ENCODE measurements at places on chromosomes 1 and 21.

DNA sequence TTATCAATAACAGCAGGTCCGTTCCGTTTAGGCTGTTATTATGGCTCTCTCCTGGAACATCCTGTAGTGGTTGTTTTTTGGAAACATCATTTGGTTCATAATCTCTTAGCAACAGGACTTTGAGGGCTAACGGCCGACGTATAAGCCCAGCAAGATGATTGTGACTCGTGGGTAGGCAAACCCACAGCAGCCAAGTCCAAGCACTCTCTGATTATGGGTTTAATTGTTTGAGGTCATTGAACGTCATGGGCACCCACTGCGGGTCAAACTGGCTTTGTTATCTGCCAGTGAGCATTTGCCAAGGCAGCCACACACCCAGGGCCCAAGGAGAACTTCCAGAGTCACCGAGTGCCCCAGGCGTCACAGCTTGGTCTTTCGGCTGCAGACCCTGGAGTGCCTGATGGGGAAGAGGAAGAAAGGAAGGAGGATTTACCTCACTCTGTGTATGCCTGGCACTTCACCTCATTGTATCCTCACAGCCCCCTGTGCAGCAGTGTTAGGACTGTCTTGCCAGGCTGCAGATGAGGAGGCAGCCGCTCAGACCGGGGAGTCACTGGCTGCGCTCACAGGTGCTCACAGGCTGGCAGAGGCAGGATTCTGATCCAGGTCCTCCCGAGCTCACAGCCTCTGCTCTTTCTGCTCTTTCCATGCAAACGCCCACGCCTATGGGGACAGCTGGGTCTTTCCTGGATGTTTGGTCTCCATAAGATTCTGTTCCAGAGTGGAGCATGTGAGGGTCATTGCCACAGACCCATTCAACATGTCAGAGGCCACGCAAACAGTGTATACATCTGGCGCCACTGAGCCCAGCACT, 30.8 kb upstream of the EPS8L3 start:
- DNase-seq: no peak

GRCh38 chr1:150513351-150513791, 2.2 kb upstream of the FALEC start:
- DNase-seq: no peak

- DNase-seq: no peak
Observed at GRCh38 chr1:45769261-45769932, 18.9 kb upstream of the IPP start.

DNA sequence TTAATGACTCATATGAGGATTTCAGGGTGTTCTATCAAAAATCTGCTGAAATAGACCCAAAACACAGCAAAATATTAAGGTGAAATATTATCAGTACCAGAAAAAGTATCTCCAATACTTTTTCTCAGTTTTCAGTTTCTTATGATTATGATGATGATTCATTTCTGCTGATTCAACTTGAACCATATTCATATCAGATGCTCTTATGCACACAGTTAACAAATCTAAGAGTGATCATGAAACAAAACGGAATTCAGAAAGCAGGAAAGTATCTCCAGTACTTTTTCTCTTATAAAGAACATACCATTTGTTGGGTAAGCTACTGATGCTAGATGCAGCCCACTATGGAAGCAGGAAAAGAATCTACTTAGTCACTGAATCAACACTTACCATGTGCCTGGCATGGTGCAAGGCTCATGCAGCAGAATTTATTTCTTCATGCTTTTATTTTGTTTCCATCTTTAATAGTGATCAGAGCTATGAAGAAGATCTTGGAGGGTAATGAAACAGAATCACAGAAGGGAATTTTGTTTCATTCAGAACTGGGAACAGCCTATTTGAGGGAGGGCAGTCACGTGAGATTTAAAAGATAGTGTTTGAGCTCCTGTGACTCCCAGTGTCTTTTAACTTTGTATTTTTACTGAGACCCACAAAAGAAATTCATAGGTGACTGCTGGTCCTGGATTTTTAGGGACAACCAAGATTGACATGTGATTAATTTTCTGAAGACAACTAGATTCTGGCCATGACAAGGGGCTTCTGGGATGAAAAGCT, 480.6 kb downstream of the SETD4 start:
- DNase-seq: no peak

Data from Jurkat, Clone E6-1 (cell line).